ENCODE measurements at places on chromosomes 2 and 18.
A peak's percentile ranks its signal among the peaks of the same experiment; 100 is the strongest.

DNA sequence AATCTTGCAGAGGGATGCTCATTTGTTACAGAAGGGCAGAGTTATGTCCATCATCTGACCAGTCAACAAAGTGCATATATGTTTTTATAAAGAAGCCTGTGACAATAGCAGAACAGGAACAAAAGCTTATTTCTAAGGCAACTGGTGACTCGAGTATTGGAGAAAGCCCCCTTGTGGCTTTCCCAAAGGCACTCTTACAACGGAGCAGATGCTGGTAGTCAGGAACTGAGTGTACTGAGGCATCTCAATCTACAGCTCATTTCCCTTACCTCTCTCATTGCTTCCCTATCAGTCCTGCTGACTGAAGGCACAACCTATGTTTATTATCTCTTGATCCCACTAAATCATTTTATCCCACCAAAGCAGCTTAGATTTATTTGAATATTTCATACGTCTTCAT, 557.1 kb upstream of the CHAC2 start:
- no peak for DNase-seq

GRCh38 chr2:197273485-197273884, 37.1 kb downstream of the ANKRD44 start:
- DNase-seq = no peak

DNA sequence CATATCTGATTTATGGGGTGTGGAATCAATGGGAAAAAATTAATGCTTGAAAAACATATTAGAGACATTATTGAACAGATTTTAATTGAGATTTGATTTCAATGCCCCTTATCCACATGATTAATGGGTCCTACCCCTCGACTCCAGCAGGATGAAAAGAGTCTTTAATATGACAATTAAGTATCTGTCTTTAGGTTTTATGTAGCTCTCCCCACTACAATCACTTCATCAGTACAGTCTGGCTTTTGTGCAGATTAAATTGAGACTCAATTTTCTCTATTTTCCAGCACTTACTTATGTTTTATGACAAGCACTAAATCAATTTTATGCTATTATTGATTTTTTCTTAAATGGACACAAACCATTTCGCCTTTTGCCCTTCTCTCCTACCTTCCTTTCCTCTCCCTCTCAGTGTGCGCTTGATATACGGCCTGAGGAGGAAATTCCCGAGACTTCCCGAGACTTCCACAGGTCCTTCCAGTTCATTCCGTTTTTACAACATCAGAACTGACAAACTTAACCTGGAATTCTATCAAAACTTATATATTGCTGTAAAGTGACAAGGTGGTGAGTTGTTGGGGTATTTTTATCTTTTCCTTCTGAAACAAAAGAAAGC, 555.1 kb upstream of the SALL3 start:
- no peak for DNase-seq

GRCh38 chr2:158212301-158212700, 110.6 kb downstream of the UPP2 start:
- DNase-seq = no peak

DNA sequence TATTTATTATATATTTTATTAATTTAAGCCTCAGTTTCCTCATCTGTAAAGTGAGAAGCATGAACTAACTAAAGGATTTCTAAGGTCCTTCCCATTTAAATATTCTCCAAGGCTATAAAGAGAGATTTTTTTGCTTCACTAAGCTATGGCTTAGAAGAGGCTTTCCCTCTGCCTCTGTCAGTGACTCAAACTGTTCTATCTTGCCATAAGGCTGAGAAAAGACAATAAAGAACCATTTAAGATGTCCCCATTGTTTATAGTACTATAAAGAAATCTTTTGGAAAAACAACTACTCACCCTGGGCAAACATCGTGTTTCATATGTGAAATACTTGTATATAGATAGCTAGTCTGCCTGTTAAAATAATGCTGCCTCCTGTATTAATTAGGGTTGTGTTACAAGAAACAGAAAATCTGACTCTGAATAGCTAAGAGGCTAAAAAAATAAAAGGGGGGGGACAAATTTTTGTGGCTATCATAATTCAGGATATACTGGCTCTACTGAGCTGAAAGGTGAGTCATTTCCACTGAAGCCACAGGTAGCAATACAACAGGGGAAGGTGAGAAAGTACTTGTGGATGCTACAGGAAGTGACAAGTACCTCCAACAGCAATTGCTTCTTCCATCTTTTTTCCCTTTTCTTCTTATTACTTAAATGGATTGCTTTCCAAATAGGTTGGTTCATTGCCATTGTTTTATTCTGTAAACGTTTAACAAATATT, 25.4 kb downstream of the EPHA4 start:
- DNase-seq = peak; percentile 39

GRCh38 chr2:25314514-25315315, 27.0 kb downstream of the DNMT3A start:
- peak; percentile 65 for DNase-seq

DNA sequence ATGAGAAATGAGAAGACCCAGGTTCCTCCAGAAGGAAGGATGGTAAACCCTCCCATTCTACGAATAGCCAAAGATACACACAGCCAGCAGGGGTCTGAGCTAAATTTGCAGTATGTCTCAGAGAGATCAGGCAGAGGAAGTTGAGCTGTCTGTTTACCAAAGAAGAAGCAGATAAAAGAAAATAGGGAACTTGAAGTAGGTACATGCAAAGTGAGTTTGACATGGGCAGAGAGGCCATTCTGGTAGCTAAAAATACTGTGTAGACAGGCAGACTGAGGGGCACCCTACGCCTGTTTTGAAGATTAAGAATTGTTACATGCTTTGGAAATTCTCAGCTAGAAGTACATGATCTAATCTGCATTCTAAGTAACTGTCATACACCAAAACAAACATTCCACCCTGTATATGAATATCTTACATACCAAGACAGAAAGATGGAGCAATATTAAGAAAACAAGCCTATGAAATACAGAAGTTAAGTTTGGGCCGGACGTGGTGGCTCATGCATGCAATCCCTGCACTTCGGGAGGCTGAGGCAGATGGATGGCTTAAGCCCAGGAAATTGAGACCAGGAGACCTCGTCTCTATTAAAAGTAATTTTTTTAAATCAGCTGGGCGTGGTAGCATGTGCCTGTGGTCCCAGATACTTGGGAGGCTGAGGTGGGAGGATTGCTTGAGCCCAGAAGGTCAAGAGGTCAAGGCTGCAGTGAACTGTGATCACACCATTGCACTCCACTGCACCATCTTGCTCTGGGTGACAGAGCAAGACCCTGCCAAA, 157.9 kb downstream of the ANKRD44 start:
- DNase-seq = peak; percentile 40

- peak; percentile 83 for DNase-seq
Observed at GRCh38 chr2:64325852-64326577, 127.9 kb upstream of the LGALSL start.

- no peak for DNase-seq
Observed at GRCh38 chr18:8603663-8604520, 5.3 kb upstream of the RAB12 start.

- DNase-seq = no peak
Observed at GRCh38 chr2:36672199-36672598, 24.3 kb upstream of the VIT start.

- no peak for DNase-seq
Observed at GRCh38 chr2:109736177-109736827, 57.8 kb upstream of the RGPD5 start.

- DNase-seq = no peak
Observed at GRCh38 chr2:3864943-3865865, 161.8 kb downstream of the DCDC2C start.

DNA sequence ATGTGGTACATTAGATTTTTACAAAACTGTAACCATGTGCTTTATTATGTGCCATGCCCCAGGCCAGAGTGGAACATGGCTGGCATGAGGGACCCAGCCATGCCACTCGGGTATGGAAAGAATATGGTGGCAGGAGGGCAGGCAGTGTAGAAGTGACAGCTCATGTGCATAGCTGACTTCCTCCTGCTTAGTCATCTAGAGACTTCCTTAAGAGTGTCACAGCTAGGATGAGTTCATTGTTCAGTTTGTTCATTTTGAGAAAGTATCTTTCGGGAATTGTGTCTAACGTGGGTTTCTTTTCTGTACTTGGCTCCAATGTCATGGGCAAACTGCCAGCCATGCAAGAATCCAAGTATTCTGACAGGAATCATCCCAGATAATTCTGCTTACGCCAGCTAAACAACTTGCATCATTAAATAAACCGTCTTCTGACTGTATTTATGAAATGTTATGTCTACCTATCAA, 94.3 kb upstream of the ITGB6 start:
- no peak for DNase-seq

- no peak for DNase-seq
Observed at GRCh38 chr2:9300829-9301453, 94.3 kb downstream of the ASAP2 start.

DNA sequence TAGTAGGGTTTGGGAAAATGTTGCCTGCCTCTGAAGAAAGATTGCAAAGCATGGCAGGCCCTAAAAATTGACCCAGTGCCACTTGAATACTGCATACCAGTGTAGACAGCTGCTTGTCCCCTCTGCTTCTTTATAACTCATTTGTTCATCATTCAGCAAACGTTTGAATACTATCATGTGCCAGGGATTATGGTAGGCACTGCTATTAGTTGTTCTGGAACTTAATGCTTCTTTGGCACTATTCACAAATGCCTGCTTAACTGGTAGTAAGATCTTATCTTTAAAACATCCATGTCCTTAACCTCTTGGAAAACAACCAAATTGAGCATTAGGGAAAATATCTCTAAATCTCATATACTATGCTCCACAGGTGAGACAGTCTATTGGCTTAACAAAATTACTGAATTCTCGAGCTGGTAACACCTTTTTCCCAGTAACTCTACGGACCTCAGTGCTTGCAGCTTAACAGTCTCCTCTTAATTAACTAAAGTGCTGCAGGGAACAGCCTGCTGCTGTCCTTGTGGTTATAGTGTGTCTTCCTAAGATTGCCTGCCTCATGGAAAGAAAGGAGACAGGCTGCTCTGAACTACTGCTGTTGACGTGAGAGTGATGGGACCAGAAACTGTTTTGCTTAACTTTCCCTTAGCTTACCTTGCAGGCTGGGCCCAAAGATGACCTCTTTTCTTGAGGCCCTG, 93.2 kb downstream of the MIB1 start:
- no peak for DNase-seq

- no peak for DNase-seq
Observed at GRCh38 chr2:129055824-129056223, 737.2 kb upstream of the HS6ST1 start.

DNA sequence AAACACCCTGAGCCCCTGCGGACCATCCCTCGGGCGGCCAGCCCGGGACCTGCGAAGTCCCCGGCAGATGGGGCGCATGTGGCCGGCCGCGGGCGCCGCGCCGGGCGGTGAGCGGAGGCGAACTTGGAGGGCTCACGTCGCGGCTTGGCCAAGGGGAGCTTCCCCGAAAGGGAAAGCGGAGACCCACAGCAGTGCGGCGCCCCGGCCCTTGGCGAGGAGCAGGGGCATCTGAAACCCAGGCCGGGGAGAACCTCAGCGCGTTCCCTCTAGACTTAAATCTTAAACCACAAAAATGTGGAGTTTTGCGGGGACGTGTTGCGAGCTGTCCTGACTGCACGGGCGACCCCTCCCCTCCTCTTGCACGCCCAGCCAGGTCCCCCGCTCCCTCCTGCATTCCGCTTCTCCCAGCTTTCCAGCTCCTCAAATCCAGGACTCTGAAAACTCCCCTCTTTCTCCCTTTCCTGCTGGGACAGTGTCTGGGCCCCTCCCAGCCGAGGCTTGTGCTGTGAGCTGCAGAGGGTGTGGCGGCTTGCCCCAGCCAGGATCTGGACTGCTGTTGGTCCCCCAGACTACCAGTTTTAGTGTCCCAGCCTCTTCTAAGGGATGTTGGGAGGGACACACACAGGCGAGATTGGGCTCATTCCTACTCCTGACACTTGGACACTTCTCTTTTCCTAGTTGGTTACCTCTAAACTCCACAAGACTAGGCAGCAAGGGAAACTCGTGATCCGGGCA, 1.3 kb downstream of the FMNL2 start:
- no peak for DNase-seq

DNA sequence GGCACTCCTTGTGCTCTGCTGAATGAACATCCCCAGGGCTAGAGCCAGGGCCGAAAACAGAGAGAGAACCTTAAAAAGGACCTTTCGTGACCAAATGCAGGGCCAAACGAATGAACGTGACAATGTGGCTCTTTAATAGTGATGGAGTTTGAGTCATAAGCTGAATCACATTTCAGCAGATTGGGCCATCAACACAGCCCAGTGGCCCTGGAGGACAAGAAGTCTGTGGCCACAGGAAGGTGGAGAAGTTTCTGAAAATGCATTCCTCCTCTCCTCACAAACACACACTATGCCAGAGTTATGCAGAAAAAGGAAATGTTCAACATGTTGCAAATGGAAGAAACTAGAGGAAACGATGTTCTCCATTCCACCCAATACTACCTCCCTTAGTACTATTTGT, 415.8 kb downstream of the HRH4 start:
- DNase-seq = no peak

- peak; percentile 26 for DNase-seq
Observed at GRCh38 chr18:54717673-54718407, 110.4 kb upstream of the RAB27B start.

GRCh38 chr2:234437642-234438304, 59.1 kb downstream of the ARL4C start:
- no peak for DNase-seq

DNA sequence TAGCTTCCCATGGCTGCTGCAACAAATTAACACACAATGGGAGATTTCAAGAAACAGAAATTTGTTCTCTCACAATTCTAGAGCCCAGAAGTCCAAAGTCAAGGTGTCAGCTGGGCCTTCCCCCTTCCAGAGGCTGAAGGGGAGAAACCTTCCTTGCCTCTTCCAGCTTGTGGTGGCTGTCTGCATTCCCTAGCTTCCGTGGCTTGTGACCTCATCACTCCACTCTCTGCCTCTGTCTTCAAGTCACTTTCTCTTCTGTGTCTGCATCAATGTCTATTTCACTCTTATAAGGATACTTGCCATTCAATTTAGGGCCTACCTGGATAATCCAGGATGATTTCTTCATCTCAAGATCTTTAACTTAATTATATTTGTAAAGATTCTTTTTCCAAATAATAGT, 16.8 kb upstream of the SRBD1 start:
- no peak for DNase-seq

GRCh38 chr2:172465417-172466334, 38.3 kb downstream of the ITGA6 start:
- DNase-seq = peak; percentile 83

DNA sequence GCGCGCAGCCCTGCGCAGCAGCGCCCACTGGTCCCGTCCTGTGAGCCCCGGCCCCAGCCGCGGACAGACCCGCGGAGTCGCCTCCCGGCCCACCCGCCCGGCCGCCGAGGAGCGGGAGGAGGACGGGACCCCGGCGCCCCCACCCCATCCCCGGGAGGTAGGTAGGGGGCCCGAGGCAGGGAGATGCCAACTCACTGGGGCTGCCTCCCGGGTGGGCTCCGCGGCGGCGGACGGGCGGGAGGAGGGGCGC, 160 bp downstream of the SPTBN1 start:
- no peak for DNase-seq

DNA sequence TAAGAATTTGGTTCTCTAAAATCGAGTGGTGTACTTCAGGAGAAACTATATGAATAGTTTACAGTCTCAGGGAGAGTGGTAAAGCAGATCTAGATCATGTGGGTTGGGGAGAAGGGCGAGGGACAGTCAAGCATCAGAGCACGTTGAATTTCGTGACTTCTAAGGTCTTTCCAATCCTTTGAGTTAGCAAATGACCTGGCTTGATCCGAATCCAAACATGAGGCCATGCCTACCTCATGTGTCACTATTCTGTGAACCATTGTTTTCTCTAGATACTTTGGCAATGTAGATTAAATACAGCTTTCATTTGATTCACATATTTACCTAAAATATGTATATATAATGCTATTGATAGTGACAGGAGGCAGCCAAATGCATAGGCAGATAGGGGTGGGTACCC, 674.9 kb downstream of the NYAP2 start:
- no peak for DNase-seq

- DNase-seq = no peak
Observed at GRCh38 chr2:153388246-153388645, 90.3 kb downstream of the RPRM start.

All from CD4-positive, alpha-beta T cell treated with Interleukin-15 for 4 hours (primary cell).